T-helper 2 cell (primary cell): ENCODE measurements at places on chromosomes 13 and 19.

DNA sequence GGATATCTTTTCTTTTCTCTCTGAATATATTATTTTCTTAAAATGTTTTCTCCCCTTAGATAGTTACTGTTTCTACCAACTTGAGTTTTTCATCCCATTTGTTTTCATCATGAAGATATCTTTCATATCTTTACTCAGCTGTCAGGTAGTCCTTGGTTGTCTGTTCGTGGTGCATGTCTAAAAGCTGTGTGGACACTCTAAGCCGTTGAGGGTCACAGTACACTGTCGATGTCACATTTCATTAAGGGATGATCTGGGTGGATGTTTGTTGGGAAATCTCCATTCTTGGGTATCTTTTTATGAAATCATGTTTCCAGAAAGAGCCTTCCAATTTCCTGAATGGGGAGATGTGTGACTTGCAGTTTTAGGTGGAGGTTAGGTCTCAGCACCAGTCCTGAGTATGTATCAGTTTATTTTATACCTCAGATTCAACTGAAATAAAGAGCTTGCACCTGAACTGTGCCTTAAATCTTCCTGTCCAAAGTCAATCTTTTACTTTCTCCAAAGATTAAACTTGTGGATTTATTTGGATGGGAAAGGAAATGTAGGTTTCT lies 23.2 kb downstream of the ZMYM2 start:
- DNase-seq, result no peak

DNA sequence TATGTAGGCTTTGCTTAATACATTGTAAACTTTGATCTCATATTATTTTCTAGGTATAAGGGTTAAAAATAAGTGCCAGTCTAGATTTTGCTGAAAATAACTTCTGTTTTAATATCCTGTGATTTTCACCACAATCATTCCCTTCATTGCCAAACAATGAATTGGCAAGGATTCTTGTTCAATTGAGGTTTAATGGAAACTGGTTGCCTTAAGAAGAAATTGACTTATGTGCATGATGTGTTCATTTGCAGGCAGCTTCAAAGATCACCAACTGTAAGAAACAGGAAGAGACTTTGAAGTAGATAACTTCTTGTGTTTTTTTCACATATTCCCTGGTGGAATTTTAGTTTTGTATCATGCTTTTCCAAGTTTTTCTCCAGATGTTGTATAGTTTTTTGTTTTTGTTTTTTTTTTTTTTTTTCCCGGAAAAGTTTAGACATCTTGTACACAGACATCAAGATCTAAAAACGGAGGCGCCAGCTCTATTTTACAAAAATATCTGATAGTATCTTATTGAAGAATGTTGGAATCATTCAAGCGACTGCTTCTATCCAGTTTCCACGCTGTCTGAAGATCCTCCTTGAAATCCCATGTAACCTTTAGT lies 108.3 kb downstream of the POSTN start:
- DNase-seq, result no peak

DNA sequence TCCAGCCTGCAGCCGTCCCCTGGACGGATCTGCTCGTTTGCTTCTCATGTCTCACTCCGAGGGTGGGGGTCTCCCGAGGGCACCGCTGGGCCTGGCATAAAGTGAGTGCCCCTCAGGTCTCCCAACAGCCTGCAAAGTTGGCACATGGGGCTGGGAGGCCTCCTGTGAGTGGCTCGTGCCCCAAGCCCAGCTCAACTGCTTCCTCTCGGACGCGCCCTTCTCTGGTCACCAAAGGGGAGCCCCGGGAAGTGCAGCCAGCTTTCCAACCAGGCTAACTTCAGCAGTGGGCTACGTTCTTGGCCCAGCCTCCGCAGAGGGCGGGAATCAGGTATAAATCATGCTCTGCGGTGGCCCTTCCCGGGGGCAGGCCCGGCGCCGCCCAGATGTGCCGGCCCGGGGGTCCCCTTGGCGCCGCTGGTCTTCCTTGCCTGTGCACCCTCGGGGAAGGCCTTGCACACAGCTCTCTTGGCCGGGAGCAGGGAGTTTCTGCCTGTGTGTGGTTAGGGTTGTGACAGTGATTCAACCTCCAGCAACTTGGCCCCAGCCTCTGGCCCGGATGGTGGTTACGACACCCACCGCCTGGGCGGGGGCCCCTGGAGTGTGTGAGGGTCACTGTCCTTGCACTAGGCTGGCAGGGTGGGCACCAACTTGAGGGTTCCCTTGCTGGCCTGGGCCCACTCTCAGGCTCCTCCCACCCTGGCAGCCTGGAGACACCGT lies 20.7 kb downstream of the CEBPG start:
- DNase-seq, result no peak

GRCh38 chr19:41945135-41945766 lies 13.9 kb downstream of the RABAC1 start:
- DNase-seq, result peak; percentile 92

DNA sequence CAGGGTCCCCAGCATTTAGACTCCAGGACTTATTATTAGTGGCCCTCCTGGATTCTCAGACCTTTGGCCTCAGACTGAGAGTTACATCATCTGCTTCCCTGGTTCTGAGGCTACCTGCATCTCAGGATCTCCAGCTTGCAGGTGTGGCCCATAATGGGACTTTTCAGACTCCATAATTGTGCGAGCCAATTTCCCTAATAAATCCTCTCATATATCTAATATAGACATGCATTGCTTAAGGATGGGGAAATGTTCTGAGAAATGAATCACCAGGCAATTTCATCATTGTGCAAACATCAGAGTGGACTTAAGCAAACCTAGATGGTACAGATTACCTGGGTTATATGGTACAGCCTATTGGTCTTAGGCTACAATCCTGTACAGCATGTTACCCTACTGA lies 116.5 kb upstream of the FBXL3 start:
- DNase-seq, result no peak

DNA sequence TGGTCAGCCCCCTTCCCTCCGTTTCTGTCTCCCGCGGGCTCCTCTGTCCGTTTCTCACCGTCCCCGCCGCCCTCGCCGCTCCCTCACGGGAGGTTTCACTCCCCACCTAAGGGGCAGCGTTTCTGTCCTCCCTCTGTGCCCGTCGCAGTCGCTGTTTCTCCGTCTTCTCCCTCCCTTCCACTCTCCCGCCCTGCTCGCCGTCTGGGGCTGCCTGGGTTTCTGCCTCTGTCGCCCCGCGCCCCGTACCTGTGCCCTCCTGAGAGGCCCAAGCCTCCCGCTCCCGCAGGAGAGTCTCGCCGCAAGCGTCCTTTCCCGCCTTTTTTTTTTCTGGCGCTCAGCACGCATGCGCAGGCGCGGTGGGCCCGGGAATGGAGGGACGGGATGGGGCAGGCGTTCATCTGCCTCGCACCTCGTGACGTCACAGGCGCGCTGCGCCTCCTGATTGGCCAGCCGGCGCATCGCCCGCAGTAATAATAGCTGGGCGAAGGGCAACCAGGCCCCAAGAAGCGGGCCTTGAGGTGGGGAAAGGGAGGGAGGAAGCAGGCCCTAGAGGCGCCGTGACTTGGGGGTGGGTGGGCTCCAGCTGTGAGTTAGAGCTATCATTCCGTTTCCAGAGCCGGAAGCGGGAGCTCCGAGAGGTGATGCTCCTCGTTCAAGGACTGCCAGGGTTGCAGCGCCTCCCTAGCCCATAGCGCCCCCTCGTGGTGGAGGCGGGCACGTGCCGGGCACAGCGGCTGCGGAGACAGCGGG lies 15.4 kb downstream of the SSC5D start:
- DNase-seq, result peak; percentile 92

DNA sequence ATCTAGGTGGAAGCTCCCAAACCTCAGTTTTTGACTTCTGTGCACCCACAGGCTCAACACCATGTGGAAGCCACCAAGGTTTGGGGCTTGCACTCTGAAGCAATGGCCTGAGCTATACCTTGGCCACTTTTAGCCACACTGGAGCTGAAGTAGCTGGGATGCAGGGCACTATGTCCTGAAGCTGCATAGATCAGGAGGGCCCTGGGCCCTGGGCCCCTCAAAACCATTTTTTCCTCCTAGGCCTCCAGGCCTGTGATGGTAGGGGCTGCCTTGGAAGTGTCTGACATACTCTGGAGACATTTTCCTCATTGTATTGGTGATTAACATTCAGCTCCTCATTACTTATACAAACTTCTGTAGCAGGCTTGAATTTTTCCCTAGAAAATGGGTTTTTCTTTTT lies 273.7 kb downstream of the FGF9 start:
- no peak for DNase-seq
